Osteoblast (primary cell): ENCODE measurements at places on chromosomes 6 and 20.

GRCh38 chr6:162964488-162965140, 236.8 kb downstream of the PACRG start:
- DNase-seq: peak; percentile 83

DNA sequence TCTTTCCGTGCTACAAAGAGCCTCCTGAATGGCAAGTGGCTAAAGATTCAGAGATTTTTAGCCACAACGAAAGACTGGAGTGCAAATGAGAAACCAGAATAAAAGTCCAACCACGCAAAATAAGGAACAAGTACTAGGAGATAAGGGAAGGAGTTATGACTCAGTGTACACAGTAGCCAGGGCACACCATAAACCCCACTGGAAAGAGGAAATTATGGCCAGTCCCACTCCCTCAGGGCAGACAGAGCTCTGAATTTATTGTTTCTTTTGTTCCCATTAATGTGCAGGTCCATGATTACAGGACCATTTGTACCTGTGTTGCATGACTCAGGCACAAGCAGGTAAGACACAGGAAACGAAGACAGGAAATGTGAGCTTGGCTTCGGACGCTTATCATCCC, 150.3 kb upstream of the PREP start:
- no peak for DNase-seq

DNA sequence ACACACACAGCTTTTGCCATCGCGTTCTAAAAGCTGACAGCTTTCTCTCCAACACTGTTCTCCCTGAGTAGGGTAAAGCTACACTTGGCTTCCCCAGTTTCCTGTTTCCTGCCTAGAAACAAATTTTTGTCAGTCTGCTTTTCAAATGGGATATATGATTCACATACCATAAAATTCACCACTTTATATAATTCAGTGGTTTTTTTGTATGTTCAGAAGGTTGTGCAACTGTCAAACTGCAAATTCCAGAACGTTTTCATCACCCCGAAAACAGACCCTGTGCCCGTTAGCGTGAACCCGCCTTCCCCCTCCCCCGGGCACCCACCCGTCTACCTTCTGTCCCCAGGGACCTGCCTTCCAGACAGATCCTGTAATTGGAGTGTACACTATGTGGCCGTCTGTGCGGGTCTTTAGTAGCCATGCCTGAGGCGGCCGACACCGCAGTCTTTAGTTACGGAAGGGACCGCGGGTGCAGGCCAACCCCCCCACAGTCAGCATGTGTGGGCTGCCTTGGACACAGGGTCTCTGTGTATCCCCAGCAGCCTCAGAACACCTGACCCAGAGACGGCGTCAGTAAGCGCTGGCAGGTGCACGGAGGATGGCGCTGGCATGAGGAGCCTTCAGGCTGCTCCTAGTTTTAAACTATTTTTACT, 16.6 kb downstream of the HRH3 start:
- DNase-seq: peak; percentile 95

DNA sequence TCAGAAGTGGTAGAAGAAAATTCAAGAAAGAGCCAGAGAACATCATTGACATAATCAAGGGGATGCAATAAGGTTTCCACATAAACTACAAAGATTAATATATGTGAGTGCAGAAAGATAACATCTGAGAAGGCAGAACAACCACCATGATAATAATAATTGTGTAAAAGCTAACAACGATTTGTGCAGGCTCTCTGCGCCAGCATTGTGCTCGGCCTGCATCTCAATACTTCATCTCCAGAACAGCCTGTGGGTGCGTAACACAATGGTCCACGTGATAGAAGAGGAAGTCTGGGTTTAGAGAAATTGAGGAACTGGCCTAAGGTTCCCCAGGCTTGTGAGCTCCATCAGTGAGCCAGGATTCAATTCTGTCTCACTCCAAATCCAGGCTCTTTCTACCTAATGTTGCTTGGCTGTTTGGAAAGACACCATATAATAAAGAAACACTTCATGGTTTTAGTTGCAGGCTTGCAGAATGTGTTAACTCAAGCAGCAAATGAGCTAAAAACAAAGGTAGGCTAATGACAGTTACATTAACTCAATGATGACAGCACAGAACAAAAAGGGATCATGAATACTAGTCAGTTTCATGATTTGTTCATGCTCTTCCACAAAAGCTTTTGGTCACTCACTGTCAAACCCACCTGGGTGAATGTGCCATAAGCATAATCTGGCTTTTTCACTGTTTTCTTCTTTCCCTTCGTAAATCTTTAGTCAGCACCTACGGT, 71.2 kb downstream of the LY86 start:
- DNase-seq: no peak

DNA sequence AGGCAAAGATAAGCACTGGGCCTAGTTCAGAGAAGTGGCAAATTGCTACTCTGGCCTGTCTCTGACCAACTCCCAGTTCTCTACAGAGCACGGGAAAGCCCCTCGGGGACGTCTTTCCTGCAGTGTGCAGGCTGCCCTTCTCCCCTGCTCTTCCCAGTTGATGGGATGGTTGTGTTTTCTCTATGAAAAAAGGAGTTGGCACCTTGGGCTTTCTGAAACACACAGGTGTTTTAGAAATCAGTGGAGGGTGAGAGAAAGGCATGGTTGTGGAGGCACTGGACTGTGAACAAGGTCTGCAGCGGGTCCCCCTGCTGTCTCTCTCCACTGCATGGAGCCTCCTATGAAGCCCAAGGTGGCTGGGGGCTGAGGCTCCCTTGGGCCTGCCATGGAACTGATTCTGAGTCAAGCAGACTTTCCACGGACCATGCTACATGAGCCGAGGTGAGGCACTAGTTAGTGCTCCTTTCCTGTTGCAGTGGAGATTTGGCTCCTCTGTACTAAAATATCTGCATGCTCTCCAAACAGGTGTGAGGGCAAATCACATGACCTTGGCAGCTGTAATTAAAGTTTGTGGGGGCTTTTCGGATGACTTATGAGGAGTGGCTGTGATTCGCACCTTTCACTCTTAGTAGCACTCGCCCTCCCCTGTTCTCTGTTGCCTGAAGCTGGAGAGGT, 16.3 kb downstream of the GTSF1L start:
- no peak for DNase-seq

DNA sequence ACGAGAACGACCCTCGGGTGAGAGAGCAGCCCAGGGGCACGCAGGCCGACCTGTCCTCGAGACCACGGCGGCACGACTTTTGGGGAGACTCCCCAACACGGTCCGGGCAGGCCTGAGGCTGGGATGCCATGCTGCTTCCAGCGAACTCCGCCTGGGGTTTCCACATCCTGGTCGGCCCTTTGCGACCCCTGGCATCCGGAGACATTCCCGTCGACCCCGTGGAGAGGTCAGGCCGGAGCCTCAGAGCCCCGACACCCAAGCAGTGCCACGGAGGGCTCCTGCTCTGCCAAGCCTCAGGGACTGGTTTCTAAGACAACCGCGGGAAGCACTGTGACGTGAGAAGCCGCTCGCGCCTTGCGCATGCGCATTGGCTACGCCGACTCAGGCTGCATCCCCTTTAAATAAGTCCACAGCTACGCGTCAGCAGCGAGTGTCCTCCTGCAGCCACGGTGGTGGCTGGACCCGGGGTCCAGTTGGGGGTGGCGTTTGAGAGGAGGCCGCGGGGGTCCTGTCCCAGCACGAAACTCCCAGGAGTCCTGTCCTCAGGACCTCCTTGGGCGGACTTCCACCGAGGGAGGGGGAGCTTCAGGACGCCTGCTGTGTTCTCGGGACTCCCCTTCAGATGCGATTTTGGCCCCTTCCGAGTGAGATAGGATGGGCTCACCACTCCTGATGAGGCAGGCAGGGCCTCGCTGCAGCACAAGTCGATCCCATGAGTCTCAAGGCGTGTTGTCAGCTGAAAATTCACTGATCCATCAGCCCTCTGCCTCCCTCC, 1089.3 kb upstream of the DEFB115 start:
- no peak for DNase-seq

- no peak for DNase-seq
Measured at GRCh38 chr6:5833120-5833519, 173.6 kb downstream of the NRN1 start.

- DNase-seq: no peak
Measured at GRCh38 chr20:60482221-60483008, 524.2 kb downstream of the CDH26 start.

- peak; percentile 92 for DNase-seq
Measured at GRCh38 chr20:63696306-63696627, 185 bp upstream of the TNFRSF6B start.

DNA sequence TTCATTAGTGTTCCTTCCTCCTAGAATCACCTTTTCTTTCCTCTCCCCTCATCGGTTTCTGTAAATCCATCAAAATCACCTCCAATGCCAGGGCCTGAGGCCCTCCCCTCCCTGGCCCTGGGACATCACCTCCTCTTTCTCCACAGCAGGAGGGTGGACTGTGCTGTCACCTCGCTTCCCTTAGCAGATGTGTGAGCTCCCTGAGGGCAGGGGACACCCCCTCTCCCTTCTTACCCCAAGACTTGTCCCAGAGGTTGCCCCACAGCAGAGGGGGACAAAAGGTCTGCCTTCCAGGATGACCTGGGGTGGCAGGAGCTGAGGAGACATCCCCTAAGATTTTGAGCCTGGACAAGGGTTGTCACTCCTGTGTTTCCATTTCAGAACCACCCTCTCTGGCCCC, 5.9 kb downstream of the ULBP1 start:
- DNase-seq: peak; percentile 68

DNA sequence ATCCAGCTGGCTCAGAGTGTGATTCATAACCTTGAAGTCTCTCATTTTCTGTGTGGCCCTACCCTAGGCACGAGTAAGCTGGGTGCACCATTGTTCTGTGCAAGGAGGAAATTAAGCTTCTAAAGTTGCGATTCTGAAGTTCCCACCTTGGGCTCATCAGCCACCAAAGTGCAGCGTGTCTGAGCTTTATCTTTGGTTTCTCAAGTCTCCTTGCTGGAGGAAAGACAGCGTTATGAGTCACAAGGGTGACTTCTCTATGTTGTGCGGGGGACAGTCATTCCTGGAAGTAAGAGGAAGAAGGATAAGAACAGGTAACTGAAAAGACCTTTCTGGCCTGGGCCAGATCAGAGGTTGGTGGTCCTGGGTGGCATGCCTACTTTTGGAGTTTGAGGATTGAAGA, 16.8 kb downstream of the MRAP2 start:
- no peak for DNase-seq

DNA sequence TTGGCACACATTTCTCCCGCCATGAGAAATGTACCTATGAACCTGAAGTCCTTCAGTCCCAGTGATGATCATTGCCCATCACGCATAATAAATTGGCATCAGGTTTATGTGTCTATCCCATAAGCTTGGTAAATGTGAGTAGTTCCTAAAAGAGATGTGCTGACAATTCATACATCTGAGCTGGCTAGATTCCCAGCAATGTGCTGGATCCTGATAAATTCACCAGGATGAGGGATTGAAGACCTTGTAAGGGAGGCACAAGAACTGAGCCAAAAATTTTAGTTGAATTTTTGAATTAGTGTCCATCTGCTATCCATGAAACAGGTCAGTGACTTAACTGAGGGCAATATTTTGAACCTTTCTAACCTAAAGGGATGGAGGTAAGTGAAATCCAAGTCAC, 267.9 kb upstream of the CITED2 start:
- DNase-seq: no peak

DNA sequence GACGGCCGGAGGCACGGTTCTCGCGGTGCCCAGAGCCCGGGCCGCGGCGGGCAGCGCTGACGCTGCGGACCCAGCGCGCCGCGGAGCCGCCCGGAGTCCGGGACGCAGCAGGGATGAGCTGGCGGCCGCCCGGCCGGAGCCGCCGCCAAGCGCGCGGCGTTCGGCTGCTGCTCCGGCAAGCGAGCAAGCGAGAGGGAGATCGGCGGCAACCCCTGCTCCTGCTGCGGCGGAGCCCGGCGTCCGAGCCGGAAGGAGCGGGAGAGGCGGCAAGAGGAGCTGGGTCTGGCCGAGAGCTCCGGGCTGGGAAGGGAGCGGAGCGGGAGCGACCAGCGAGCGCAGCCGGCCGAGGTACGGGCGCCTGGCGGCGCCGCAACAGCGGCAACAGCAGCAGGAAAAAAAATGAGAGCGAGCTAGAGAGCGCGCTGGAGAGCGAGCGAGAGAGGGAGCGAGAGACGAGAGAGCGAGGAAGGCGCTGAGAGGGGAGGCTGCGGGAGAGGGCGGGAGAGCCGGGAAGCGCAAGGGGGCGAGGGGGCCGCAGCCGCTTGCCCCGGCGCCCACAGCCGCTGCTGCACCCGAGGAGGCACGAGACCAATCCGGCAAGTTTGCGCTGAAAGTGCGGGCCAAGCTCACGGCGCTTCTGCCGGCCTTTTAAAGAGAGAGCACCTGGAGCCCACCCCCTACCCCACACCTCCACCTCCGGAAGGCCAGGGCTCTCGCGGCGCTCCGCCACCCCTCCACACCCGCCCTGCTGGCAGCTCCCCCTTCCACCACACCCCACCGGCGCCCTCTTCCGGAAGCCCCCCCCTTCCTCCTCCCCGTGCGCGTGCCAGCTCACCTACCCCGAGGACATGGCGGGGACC, 496 bp downstream of the GRM4 start:
- DNase-seq: peak; percentile 94

- no peak for DNase-seq
Measured at GRCh38 chr20:40986774-40987173, 41.8 kb upstream of the TOP1 start.

- DNase-seq: no peak
Measured at GRCh38 chr6:106426250-106426970, 65.9 kb downstream of the CRYBG1 start.

DNA sequence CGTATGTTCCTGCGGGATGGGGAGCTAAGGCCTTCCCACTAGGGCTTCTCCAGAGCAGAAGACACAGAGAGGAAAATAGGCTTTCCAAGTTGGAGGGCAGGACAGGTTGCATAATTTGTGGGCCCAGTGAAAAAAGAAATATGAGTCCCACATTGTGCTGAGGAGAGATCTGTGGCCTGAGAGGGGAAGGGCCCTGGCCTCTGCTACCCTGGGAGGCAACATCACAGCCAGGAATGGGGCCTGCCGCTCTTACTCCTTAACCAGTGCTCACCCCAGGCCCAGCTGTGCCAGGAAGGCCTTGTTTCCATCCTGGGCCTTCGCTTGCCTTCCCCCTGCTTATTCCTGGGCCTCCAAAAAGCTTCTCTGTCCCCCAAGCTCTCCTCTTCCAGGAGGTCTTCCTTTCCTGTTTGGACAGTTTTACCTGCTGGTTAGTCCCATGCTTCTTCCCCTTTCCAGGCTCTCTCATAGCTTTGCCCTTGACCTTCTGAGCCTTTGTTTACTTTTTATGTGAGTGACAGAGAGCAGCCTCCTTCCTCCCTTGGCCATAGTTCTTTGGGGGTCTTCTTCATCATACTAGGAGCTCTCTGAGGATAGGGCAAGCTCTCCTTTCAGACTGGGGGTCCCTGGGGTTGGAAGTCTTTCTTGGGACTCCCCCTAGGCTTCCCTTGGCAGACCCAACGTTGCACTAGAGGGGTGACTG, 26.2 kb upstream of the VEGFA start:
- DNase-seq: no peak

DNA sequence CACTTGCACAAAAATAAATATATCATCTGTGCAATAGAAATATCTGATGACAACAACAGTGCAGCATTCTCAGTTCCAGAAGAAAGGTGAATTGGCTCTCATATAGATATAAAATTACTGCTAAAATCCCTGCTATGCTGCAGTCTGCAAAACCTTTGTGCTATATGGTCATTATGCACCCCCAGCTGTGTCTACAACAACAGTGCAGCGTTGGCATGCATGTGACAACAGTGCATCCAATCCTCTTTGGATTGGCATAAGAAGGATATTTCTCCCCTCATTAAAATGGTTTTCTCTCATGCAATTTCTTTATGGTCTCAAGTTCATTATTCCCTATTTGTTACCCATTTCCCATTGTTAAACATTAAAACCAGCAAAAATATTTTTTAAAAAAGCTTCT, 23.1 kb downstream of the OR2B6 start:
- no peak for DNase-seq

GRCh38 chr6:128156321-128157111, 255.7 kb upstream of the THEMIS start:
- DNase-seq: no peak

GRCh38 chr6:169141671-169142537, 111.7 kb downstream of the THBS2 start:
- peak; percentile 89 for DNase-seq
